OCI-LY7 (cell line): ENCODE measurements at places on chromosomes 5 and 9.

DNA sequence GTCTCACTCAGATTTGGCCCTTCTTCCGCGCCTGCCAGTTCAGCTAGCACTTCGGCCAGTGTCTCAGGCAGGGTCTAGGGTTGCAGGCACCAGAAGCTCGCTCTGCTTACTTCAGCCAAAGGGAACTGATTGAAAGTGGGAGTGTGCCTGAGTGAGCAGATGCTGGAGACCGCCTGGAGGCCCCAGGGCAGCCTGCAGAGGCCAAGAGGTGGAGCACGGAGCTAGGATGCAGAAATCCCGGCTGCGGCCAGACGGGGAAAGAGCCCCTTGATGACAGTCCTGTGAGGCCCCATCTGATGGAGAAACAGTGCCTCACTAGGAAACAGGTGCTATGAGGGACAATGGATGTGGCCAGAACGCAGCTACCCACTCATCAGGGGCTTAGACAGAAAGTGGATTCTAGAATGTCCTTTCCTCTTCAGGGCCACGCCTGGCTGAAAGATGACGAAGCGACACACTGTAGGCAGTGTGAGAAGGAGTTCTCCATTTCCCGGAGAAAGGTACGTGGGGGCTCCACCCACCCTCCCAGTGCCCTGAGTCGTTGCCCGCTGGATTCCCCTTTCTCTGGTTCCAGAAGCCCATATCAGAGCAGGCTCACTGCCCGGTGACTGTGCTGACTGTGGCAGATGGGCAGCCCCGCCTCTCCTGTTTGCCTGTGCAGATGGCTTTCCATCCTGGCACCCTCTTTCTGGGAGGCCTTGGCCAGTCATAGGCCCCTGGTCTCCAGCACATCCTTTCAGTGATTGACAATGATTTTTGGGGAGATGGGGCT, 16.1 kb downstream of the HNRNPH1 start:
- no peak for DNase-seq

- no peak for DNase-seq
Measured at GRCh38 chr5:132264546-132265335, 7.2 kb downstream of the PDLIM4 start.

GRCh38 chr5:119418606-119419100, 33.6 kb upstream of the HSD17B4 start:
- DNase-seq = peak; percentile 37

DNA sequence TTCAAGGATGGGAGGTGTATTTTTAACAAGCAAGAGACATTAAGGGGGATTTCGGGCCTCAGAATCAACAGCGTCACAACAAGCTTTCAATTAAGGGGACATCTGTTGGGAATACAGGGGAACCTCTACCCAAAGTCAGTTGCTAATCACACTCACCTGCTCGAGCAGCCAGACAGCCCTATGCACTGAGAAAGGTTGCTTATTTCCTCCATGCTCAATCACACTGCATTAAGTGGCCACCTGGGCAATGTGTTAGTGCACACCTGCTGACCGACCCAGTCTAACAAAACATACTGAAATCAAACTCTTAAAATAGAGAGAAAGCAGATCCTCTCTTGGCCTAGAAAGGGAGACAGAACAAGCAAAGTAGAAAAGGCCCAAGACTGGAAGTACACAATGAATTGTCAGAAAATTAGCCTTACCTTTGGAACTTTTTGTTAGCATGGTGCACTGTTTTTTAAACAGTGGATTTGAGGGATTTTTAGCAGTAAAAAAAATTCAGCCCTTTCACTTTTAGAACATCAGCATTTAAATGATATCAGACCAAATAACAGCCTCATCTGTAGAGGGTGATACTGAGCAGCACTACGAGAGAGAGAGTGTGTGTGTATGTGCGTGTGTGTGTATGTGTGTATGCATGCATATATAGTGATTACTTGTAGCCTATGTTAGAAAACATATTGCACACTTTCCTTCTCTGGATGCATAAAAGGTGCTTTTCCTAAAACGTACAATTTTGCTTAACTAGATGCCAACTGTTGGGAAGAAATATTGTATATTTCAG, 1118.6 kb upstream of the DMAC1 start:
- DNase-seq = no peak

DNA sequence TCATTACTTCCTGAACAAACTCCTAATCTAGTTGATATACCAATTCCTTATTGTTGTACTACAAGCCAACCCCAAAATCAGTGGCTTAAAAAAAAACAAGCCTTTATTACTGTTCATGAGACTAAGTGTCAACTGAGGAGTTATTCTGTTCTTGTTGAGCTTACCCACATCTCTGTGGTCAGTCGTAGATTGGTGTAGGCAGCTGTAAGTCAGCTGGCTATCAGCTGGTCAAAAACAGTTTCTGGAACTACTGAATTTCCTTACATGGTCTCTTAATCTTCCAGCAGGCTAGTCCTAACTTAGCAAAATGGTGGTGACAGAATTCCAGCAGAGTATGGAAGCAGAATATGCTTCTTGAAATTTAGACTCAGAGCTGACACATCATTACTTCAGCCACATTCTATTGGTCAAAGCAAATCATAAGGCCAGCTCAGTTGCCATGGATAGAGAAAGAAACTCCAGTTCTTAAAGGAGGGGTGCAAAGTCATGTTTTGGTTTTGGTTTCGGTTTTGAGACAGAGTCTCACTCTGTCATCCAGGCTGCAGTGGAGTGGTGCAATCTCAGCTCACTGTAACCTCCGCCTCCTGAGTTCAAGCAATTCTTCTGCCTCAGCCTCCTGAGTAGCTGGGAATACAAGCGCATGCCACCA, 386.1 kb upstream of the MPDZ start:
- DNase-seq = no peak

- peak; percentile 59 for DNase-seq
Measured at GRCh38 chr9:104750185-104750767, 2.8 kb downstream of the NIPSNAP3A start.

GRCh38 chr5:139178935-139179334, 19.2 kb downstream of the SIL1 start:
- DNase-seq = no peak

DNA sequence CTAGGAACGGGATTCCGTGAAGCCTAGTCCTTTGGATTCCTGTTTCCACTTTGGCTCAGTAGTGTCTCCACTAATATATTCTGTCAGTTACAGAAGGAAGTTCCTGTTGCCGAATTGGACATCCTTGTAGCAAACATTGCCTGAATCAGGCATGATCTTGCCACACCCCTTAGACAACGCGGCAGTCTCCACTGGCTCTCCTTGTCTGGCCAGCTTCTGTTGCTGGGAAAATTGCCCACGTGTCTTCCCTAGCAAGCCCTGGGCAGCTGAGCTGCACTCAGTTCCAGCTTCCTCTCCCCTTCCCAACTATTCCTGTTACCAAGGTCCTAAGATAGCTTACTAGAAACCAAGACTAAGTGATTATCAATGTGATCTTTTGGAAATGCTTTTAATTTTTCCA, 316.6 kb upstream of the RIOK2 start:
- DNase-seq = no peak

DNA sequence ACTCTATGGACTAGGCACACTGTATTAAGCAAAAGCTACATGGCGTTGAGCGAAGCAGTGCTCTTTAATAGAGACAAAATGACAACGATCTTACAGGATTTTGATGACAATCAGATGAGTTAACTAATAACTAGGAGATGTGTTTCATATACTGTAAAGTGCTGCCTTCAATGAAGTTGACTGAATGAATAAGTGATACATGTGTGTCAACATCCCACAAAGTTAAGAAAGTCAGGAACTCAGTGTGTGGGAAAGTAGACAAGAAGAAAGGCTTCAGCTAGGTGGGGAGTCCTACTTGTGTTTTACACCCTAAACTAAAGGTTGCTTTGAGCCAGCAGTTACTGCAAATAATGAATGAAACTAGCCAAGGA, 79.6 kb downstream of the PAPPA start:
- DNase-seq = no peak

- DNase-seq = no peak
Measured at GRCh38 chr5:33827018-33827707, 64.6 kb downstream of the ADAMTS12 start.

- DNase-seq = no peak
Measured at GRCh38 chr5:126868338-126869004, 91.5 kb downstream of the LMNB1 start.
